Stimulated activated CD8-positive, alpha-beta memory T cell treated with anti-CD3 and anti-CD28 coated beads, Interleukin-7, amount 100 ng/mL, for 1 hour (primary cell): ENCODE measurements at places on chromosomes 12 and 14.

DNA sequence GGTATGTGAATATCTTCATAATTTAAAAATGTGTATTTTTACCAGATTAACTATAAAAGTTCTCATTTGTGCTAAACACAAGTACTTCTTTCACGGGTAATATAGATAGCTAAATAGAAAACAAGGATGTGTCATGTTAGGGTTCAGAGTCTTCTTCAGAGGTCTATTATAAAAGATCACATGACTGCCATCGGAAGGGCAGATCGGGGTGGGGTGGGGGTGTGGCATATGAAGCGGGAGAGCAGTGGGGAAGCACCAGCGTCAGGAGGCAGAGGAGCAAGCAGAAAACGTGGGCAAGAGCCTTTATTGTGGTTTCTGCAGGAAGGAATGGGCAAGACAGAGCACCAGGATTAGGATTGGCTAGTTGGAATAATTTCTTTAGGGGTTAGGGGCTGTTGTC lies 63.7 kb upstream of the DNM1L start:
- no peak for DNase-seq

- no peak for DNase-seq
Measured at GRCh38 chr14:53360829-53361228, 207.7 kb upstream of the DDHD1 start.

GRCh38 chr12:88876857-88877256 lies 296.6 kb upstream of the KITLG start:
- no peak for DNase-seq

- DNase-seq = no peak
Measured at GRCh38 chr14:22535916-22536315, 53.1 kb downstream of the DAD1 start.

DNA sequence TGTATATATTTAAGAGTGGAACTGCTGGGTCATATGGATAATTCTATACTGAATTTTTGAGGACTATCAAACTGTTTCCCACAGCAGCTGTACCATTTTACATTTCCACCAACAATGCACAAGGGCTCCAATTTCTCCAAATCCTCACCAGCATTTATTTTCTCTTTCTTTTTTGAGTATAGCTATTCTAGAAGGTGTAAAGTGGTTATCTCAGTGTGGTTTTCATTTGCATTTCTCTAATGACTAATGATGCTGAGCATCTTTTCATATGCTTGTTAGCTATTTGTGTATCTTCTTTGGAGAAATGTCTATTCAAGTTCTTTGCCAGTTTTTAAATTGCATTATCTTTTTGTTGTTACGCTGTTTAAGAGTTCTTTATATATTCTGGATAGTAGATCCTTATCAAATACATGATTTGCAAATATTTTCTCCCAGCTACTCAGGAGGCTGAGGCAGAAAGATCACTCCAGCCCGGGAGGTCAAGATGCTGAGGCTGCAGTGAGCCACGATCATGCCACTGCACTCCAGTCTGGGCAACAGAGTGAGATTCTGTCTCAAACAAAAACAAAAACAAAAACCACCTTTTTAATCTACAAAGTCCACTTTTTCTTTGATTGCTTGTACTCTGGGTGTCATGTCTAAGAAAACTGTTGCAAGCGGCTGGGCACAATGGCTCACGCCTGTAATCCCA lies 32.8 kb downstream of the GTF2A1 start:
- no peak for DNase-seq

DNA sequence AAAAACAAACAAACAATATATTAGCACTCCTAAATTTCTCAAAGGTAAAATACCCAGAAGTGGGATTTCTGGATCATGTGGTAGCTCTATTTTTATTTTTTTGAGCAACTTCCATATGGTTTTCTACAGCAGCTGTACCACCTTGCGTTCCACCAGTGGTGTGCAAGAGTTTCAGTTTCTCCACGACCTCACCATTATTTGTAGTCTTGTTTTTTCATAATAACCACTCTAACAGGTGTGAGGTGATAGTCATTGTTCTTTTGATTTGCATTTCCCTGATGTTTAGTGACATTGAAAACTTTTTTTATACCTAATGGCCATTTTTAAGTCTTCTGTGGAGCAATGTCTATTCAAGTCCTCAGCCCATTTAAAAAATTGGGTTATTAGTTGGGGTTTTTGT lies 127.3 kb upstream of the SLC38A2 start:
- no peak for DNase-seq

DNA sequence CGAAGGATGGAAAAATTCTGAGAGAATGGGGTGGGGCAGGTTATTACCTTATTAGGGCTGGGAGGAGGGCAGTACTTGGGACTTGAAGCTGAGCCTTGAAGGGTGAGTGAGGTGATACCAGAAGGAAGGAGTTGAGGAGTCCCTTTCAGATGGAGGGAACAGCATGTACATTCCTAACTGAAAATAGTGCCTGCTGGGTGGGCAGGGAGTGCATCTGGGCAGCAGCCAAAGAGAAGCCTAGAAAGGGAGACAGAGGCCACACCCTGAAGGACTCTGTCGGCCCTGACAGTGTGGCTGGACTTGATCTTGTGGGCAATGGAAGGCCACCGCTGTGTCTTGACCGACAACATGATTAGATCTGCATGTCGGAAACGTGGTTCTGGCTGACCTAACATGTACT lies 147.6 kb downstream of the NDUFA12 start:
- DNase-seq = no peak

DNA sequence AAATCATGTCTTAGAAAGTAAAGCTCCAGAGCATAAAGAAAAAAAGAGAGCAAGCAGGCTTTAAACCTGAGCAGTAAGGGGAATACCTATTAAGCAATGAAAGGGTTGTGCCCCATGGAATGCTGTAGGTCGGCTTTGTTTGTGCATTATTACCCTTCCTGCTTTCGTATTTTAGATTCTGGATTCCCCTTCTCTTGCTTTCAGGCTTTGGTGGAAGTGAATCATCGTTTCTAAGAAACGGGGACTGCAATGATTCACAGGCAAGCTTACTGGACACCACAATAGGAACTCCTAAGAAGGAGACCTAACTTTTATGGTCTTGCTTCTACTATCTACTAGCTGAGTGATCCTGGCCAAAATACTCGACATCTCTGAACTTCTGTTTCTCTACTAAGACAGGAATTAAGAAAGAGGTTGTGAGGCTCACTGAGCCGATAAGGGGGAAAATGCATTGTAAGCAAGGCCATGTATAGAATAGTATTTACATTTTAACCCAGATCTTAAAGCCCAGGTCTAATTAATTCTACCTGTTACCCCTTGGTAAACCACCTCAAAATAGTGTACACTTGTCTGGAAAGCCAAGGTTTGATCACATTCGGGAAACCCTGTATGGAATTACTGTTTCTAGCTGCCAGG lies 1.2 kb upstream of the BMAL2 start:
- no peak for DNase-seq

DNA sequence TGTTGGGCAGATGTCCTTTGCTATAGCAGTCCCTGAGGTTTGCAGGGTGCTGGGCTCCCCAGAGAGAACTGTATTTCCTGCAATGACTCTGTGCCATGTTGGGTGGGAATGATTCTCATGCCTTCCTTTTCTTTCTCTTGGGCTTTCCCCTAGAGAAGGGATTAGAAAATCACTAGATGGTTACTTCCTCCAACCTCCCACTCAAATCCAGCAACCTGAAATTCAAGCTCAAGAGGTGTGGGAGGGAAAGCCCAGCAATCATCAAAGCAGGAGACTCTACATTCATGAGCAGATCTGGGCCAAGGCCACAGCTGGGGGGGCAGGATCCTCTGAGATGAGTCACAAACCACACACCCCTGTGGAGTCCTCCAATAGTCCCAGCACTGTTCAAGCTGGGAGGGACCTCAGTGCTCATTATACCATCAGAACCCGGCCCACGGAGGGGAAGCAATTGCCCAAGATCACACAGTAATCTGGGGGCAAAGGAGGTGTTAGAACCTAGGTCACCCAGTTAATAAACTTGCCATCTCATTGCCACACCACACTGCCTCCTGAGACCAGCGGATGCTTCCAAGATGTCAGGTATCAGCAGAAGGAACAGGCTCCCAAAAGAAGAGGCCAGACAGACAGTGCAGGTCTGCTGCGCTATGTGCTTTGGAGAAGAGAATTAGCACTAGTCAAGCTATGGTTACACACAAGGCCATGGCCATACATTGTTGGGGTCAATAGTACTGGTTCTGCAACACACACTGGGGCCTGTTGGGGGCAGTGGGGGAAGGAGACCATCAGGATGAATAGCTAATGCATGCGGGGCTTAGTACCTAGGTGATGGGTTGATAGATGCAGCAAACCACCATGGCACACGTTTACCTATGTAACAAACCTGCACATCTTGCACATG lies 65.7 kb downstream of the TTC9 start:
- no peak for DNase-seq
